Activated T-helper 1 cell treated with anti-CD3 and anti-CD28 coated beads, Interleukin-2, amount 50 U/mL, for 16 hours (primary cell): ENCODE measurements at places on chromosomes 4 and X.

GRCh38 chrX:109681475-109682081 lies 51.5 kb downstream of the ACSL4 start:
- no peak for DNase-seq

DNA sequence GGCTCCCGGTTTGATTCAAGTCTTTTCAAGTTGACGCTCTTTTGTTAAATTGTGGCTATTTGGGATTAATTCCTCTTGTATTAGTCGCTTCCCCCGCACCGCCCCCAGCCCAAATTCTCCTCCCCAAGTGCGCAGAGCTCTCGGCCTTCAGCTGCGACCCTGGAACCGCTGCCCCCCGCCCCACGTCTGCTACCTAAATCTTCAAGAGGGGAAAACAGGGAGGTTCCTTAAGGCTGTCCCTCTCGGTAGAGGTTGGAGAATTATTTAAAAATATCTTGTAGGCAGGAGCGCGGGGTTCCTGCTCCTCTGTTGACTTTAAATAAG lies 860 bp upstream of the RPS6KA3 start:
- no peak for DNase-seq

DNA sequence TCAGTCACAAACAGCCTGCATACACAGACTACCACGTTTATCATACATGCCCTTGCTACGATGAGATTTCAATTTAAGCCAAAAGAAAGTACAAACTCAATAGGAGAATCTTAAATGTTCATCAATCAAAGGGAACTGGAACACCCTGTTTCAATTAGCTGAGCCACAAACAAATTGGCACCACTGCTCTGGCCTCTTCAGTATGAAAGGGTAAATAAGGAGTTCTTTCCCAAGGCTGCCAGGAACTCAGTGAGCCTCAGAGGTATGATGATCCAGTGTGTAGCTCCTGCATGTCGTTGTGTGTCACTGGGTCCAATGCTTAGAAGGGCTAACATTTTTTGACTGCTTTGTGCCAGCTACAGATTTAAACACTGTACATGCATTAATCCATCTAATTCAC lies 5.4 kb downstream of the RNF150 start:
- DNase-seq, result no peak

- peak; percentile 5 for DNase-seq
Observed at GRCh38 chrX:102154900-102155805, 624 bp downstream of the BEX5 start.

- no peak for DNase-seq
Observed at GRCh38 chrX:265502-265901, 15.7 kb upstream of the PLCXD1 start.

- DNase-seq, result peak; percentile 74
Observed at GRCh38 chrX:153333821-153334653, at the start of gene ZNF275. ZNF275 (plus strand) TSS chrX:153334153; CDS start chrX:153336680, 2,527 bp downstream.

DNA sequence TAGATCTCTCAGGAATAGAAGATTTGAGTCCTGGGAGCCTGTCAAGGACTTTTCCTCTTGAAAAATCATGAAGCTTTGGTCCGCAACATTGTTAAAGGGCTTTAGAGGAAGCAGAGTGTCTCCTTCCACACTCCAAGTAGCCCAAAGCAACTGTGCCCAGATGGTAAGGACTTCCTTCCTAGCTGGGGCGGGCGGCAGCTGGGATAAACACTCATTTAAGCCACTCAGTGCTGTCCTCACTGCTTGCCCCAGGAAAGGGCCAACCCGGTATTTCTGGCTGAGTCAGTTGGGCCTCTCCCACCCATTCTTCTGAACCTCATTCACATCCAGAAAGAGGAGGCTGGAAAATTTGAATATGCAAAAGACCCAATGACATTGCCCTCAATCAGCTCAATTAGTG lies 144.3 kb downstream of the CHIC2 start:
- DNase-seq, result no peak
